ENCODE measurements at places on chromosomes 1 and 21.

GRCh38 chr1:15953791-15954241 is 22.1 kb downstream of the ZBTB17 start:
- no peak for DNase-seq

GRCh38 chr1:150444232-150444631 is 43.0 kb upstream of the TARS2 start:
- no peak for DNase-seq

GRCh38 chr21:14120091-14120734 is 90.5 kb downstream of the LIPI start:
- peak; percentile 9 for DNase-seq

- peak; percentile 88 for DNase-seq
Measured at GRCh38 chr1:198656500-198656932, 17.7 kb downstream of the PTPRC start.

GRCh38 chr1:62082456-62083363 is 111.9 kb upstream of the L1TD1 start:
- peak; percentile 40 for DNase-seq

All from CD4-positive, alpha-beta T cell treated with Interleukin-6 for 4 hours (primary cell).